Stimulated activated CD4-positive, alpha-beta T cell treated with anti-CD3 and anti-CD28 coated beads, Interleukin-4, amount 100 ng/mL, for 4 hours (primary cell): ENCODE measurements at places on chromosomes 4 and X.

GRCh38 chr4:8644461-8644891, 51.9 kb downstream of the CPZ start:
- no peak for DNase-seq

- DNase-seq, result no peak
These were observed 174.8 kb upstream of the NPY2R start for GRCh38 chr4:155033604-155034003.

DNA sequence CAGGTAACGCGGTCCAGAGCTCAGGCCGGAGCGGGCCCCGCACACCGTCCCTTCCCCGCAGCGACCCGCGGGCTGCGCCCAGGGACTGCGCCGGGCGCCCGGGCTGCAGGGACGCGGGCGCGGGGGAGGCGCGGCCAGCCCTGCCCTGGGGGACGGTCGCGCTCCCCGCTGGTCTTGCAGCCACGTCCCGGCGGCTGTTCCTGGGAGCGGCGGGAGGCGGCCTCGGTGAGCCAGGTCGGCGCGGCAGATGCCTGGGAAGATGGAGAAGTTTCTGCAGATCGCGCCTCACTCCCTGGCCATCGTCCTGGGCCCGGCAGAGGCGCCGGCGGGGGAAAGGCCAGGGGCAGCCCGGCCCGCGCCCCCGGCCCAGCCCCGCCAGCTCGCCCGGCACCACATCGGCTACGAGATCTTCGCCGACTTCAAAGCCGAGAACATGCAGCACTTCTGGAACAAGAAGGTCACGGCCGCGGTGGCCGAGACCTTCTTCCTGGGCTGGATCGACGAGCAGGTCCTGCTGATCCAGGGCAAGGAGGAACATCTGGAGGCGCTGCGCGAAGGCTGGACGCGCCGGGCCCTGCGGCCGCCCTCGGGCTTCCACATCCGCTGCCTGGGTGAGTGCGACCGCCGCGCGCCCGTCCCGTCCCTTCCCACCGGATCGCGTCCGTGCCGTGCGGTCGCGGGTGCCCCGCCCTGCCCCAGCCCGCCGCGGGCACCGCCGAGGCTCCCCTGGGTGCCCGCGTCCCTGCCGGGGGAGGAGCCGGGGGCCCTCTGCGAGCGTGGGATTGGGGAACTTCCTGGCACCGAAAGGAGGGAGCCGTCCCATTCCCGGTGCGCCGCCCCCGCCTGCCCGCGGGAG, 107.4 kb upstream of the STOX2 start:
- no peak for DNase-seq

DNA sequence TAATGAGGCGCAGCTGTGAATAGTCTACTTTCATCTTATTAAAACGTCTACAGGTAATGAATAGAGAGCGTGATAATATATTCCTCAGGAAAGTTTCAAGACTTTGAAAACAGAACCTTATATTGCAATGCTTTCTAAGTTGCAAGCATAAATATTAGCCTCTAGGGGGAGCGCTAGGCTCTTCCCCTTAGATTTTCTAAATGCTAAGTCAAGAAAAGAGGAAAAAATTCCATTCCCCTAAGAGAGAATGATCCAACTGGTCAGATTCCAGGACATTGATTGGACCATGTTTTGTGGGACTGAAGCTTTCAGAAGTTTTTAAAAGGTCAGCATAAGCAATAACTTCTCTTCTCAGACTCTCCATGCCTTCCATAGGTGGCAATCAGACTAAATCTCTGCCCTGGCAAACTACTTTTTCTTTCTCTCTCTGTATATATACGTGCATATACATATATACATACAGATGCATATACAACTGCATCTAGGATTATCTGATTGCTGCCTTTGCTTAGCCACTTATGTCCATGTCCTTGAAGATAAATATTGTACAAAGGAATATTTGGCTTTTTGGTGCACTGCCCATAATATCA, 492.9 kb downstream of the INPP4B start:
- DNase-seq, result no peak

- DNase-seq, result no peak
These were observed 329.4 kb downstream of the HNRNPD start for GRCh38 chr4:82044141-82044993.

DNA sequence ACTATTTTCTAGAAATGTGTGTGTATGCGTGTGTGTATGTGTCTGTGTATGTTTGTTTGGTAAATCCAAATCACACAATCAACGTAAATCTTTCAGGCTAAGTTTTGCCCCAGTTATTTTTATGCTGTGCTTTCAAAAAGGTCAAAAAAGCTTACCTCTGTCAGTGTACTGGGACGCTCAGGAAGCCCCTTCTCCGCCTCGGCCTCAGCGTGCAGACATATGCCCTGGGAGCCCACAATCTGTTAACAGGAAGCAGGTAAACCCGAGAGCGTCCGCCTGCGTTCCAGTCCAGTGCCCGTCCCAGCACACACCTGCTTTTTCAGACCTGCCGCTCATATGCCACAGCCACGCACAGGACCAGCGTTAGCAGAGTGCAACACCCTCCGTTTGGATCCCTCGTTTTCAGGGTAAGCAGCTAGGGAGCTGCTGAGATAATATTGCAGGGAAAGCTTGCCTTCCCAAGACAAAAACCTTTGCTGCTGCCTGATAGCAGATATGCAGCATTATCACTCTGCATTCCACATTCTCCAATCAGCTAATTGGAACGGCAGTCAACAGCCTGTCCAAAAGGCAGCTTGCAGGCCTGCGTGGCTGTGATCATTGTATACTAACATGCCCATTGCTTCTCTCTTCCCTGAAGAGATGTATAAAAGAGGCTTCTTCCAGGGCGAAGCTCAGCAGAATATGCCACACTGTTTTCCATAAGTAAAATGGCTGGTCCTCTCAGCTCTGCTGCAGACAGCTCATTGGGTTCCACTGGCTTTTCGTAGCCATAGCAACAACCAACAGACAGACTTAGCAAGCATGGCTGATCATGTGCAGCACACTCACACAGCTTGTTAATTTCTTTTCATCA, at the start of gene SORBS2:
TSS of gene SORBS2 (minus strand) at position 686 of the 856 bp plus-strand sequence. CDS start 121,623 bp downstream, outside the sequence.
- no peak for DNase-seq

DNA sequence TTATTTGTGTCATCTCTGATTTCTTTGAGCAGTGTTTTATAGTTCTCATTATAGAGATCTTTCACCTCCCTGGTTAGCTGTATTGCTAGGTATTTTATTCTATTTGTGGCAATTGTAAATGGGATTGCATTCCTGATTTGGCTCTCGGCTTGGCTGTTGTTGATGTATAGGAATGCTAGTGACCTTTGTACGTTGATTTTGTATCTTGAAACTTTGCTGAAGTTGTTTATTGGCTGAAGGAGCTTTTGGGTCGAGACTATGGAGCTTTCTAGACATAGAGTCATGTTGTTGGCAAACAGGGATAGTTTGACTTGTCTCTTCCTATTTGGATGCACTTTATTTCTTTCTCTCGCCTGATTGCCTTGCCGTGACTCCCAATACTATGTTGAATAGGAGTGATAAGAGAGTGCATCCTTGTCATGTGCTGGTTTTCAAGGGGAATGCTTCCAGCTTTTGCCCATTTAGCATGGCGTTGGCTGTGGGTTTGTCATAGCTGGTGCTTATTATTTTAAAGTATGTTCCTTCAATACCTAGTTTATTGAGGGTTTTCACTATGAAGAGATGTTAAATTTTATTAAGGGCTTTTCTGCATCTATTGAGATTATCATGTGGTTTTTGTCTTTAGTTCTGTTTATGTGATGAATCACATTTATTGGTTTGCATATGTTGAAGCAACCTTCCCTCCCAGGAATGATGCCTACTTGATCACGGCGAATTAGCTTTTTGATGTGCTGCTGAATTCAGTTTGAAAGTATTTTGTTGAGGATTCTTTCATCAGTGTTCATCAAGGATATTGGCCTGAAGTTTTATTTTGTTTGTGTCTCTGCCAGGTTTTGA, 72.7 kb upstream of the BOD1L1 start:
- no peak for DNase-seq

- no peak for DNase-seq
These were observed 22.3 kb upstream of the HERC3 start for GRCh38 chr4:88570001-88570400.
